ENCODE measurements at places on chromosomes 5 and 9.

GRCh38 chr5:133700251-133700650 is 87.9 kb upstream of the FSTL4 start:
- DNase-seq = no peak

GRCh38 chr9:89223396-89223977 is 44.9 kb upstream of the SHC3 start:
- DNase-seq = peak; percentile 67

- no peak for DNase-seq
These were observed 70.5 kb upstream of the ZNF618 start for GRCh38 chr9:113805486-113806132.

- DNase-seq = no peak
These were observed 32.1 kb downstream of the MTMR12 start for GRCh38 chr5:32280656-32281081.

- no peak for DNase-seq
These were observed 55.9 kb downstream of the AHRR start for GRCh38 chr5:377326-377981.

- DNase-seq = no peak
These were observed 218.1 kb upstream of the CD180 start for GRCh38 chr5:67414712-67415111.

- no peak for DNase-seq
These were observed 68.2 kb downstream of the NAA35 start for GRCh38 chr9:86009133-86009532.

- DNase-seq = no peak
These were observed 141.9 kb upstream of the SLC12A2 start for GRCh38 chr5:127941646-127942045.

GRCh38 chr9:86788456-86788855 is 158.8 kb downstream of the GAS1 start:
- no peak for DNase-seq

- DNase-seq = no peak
These were observed 25.1 kb downstream of the BARX1 start for GRCh38 chr9:93930070-93930469.

DNA sequence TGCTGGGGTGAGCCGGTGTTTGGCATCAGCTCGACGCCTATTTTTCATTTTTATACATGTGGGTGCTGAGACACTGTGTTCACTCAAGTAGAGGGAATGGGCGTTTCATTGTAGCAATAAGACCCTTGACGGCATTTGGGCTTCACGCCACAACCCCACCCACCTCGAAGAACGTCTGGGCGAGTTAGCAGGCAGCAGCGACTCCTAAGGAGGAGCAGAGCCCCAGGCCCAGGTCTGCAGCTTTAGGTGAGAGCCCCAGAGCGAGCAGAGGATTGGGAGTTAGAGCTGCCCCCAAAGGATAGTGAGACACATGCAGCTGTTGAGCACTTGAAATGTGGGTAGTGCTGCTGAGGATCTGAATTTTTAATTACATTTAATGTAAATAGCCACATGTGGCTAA is 1.6 kb upstream of the ZFP62 start:
- no peak for DNase-seq

DNA sequence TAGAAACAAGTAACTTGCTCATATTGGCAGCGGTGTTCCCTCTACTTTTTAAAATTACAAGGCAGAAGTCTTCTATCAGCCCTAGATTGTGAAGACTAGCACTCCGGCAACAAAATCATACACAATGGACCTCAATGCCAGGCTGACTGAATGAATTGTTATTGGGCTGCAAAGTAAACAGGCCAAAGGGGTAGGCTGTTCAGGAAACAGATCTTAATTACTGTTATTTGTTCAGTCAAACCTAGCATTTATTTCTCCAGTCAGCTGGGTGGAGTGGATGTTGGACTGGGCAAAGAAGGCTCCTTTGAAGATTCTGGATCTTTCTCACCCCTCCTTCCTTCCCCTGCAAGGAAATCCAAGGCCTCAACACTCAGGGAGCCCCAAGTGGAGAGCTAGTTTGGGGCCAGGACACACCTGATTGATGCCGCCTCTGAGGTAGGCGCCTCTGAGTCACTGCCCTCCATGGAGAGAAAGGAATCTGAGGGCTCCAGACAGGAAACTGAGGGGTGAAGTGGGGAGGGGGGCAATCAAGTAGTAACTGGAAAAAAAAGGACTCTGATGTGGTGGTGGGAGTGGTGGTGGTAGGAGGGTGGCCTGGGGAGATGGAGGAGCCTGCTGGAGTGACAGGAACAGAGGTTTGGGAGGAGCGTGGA is 35.5 kb downstream of the SERINC5 start:
- DNase-seq = no peak

DNA sequence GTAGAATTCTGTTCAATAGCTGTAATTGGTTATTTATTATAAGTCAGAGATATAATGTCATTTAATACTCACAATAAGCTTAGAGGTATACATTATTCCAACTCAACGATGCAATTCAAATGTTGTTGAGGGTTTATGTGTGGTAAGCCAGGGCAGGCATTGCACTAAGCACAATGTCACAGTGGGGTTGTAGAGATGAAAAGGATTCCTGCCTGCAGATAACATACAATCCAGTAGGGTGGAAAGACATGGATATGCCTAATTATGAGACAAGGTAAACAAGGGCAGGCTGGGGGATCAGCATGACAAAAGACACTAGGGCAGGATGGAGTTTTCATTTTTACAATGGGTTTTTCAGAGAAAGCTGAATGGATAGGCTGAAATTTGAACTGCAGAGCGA is 98.7 kb upstream of the PALM2AKAP2 start:
- DNase-seq = no peak

- DNase-seq = no peak
These were observed 77.8 kb upstream of the SPIN1 start for GRCh38 chr9:88310310-88310980.

- DNase-seq = no peak
These were observed 977 bp downstream of the MGAT4B start for GRCh38 chr5:179805529-179806249.

- no peak for DNase-seq
These were observed 73.6 kb upstream of the ADAMTS16 start for GRCh38 chr5:5066276-5067186.

DNA sequence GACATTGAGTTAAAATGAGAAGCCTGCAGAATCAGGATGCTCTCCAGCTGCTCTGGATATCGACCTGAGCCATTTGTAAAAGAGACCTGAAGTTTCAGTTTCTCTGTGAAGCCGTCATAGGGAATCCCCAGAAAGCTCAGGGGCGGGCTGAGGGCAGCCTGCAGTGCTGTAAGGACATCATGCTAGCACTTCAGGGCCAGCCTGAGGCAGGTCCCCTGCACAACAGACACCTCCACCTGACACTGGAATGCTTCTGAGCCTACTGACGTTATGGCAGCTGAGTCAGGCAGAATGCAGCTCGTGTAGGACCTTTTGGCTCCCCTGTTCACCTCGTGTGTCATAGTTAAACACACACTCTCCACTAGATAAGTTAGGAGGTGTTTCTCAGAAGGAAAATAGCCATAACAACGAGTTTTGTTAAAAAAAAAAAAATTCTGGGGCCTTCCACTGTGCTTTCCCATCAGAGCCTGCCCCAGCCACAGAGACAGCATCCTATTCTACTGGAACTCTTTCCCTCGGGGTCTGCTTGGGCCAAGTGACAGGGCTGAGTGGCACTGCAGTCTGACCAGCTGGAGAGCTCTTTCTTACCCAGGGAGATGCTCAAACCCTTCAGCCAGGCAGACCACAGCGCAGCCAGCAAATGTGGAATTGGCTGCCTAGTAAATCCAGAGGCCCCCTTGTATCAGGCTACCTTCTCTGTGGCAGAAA is 354.9 kb downstream of the DIRAS2 start:
- DNase-seq = no peak

GRCh38 chr9:114070188-114071103 is 7.7 kb downstream of the AMBP start:
- DNase-seq = no peak

GRCh38 chr5:82384034-82384750 is 106.0 kb upstream of the RPS23 start:
- DNase-seq = no peak

GRCh38 chr5:44847206-44847852 is 38.6 kb downstream of the MRPS30 start:
- DNase-seq = no peak

- DNase-seq = no peak
These were observed 60.5 kb downstream of the BARX1 start for GRCh38 chr9:93894691-93895079.

- no peak for DNase-seq
These were observed 254.5 kb downstream of the PBX3 start for GRCh38 chr9:126001581-126002225.

DNA sequence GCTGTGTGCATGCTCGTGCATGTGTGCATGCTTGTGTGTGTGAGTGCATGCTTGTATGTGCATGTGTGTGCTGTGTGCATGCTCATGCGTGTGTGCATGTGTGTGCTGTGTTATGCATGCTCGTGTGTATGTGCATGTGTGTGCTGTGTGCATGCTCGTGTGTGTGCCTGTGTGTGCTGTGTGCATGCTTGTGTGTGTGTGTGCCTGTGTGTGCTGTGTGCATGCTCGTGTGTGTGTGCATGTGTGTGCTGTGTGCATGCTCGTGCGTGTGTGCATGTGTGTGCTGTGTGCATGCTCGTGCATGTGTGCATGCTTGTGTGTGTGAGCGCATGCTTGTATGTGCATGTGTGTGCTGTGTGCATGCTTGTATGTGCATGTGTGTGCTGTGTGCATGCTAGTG is 30.3 kb upstream of the SH3PXD2B start:
- DNase-seq = no peak

DNA sequence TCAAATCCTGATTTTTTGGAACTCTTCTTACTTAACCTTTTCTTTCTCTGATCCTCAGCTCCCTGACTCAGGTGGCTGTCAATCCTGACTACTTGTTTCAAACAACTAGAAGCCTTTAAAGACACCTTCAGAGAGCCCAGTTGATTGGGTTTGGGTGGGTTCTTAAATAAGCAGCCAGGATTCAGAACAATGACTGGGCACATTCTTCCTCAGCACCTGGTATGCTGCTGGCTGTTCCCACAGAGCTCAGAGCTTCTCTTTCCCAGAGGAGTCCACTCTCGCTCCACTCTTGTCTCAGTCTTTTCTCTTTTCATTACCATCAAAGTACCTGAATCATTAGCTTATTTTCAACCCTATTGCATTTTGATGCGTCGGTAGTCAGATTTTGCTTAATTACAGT is 22.5 kb downstream of the PCSK5 start:
- DNase-seq = no peak

GRCh38 chr9:114061830-114062474 is 16.1 kb downstream of the AMBP start:
- no peak for DNase-seq

All from AG09319 (cell line).